ENCODE measurements at places on chromosomes 3 and 15. TPM values are rescaled to one million over a fixed set of nuclear protein-coding genes. Genes with fewer than 3 reads are reported as not detected.

GRCh38 chr3:159800434-159801155 is 188.0 kb upstream of the IL12A start:
- DNase-seq: no peak

FAM81A gene
- 0.21 TPM for total RNA-seq

HDC gene
- total RNA-seq: not detected

GRCh38 chr3:14319654-14320182 is 82.7 kb upstream of the SLC6A6 start:
- no peak for DNase-seq

BBS4 gene
- total RNA-seq: 27.0 TPM

UQCC5 gene
- total RNA-seq: 13.4 TPM

- DNase-seq: no peak
Measured at GRCh38 chr3:185654758-185655145, 68.7 kb downstream of the SENP2 start.

GRCh38 chr15:82537351-82537908 is 2.8 kb downstream of the RPS17 start:
- DNase-seq: no peak

HESX1 gene
- total RNA-seq: not detected

GRCh38 chr15:61379005-61379404 is 149.9 kb upstream of the RORA start:
- no peak for DNase-seq

DNA sequence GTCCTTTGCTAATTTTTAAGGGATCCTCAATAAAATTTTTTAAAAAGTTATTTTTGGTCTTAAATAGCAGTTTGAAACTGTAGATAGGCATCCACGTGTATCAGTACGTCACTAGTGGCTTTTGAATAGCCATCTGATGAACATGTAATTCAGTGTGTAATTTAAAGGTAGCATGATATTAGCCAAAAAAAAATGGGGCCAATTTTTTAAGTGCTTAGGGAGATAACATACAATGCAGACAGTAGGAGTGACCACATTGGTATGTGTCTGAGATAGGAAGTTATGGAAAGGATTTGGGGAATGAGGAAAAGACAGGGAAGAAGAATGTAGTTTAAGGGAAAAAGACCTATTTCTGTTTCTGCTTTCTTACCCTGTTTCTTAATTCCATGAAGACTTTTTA is 2.5 kb downstream of the AP4E1 start:
- no peak for DNase-seq

DNA sequence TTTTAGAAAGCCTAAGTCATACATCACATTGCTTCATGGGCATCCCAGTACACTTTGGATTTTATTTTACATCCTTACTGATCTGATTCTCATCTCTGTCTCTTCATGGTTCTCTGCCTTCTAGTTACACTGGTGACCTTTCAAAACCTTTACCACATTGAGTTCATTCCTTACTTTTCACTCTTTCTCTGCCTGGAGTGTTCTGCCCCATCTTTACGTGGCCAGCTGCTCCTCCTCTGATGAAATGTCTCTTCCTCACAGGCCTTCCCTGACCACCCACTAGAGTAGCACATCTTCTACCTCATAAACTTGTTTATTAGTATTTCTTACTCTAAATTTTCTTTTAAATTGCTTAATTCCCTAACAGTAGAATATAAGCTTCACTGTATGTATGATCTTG is 17.7 kb downstream of the CTNNB1 start:
- DNase-seq: no peak

SCG3 gene
- not detected for total RNA-seq

DNA sequence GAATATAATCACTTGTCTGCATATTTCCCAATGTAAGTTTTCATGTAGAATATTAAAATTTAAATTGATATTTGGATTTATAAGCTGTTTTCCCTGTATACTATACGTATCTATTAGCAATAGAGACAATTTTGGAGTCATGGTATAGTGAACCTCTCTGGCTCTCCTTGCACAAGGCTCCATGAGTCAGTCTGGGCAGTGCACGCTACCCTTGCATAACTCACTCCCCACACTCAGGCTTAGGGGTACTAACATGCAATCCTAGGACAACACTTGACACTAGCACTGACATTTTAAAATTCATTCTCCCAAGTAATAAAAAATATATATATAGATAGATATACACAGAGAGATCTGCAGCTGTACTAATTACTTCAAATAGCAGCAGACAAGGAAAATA is 39.2 kb downstream of the SLC24A1 start:
- no peak for DNase-seq

- DNase-seq: no peak
Measured at GRCh38 chr3:2579206-2579605, 480.5 kb downstream of the CNTN4 start.

DNA sequence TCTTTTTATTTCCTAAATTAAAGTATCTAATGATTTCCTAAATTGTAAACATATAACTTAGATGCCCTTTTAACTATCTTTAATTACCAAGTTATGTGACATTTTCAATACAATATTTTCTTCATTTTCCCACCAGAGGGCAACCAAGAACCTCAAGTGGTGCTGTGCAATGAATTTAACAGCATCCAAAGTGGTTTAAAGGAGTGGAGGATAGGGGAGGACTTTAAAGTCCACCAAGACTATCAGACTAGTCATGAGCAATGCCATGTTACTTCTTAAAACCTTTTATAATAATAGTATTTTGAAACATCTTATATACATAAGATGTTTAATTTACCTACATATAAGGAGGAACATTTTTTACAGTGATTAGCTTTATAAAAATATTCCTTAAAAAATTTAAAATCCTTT is 74.4 kb downstream of the DLG1 start:
- DNase-seq: peak; percentile 12

DNA sequence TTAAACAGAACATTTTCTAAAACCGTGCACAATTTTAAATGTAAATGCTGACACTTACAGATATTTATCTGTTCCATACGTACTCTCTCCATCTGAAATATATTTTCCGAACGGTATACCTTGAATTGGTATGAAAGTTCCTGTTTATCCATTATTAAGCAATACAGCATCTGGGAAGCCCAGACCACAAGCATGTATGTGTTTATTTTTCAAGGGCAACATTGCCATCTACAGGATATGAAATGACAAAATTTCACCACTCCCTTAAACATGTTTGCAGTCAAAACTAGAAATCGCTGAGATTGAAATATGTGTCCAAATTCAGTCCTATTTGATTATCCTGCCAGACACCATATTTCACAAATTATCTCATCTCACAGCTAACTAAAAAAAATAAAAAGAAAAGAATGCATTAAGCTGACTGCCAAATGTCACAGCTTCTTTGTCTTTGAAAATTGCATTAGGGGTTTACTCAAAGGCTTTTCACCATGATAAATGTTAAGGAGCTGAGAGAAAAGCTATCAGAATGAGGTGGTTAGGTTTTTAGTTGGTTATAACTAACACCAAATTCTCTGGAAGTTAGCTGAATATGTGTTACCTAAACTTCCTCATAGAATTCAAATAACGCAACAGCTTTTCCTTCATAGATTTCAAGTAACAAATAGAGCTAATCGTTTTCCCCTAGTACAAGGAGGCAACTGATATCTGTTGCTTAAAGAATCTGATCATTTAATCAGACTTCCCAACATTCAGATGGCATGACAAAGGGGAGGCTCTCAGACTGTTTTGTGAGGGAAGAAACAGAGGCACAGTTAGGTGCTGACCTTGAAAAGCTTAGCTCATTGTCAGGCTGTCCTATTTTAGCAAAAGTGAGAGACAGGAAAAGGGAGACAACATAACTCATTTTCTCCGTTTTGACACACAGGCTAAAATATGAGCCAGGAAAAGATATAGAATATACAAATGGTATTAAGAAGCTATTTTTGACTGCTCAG is 533.1 kb downstream of the TBL1XR1 start:
- DNase-seq: no peak

- DNase-seq: no peak
Measured at GRCh38 chr3:46496746-46497555, 825 bp upstream of the RTP3 start.

HHATL gene
- not detected for total RNA-seq

GRCh38 chr15:45674677-45675076 is 39.8 kb downstream of the SQOR start:
- no peak for DNase-seq

Data from naive thymus-derived CD8-positive, alpha-beta T cell (primary cell).